Heart left ventricle (tissue), 16 donors: ENCODE measurements at places on chromosomes 16 and 17. TPM values are rescaled to one million over a fixed set of nuclear protein-coding genes. Genes with fewer than 3 reads are reported as not detected.
A peak's percentile ranks its signal among the peaks of the same experiment; 100 is the strongest.

GRCh38 chr16:54359081-54359480 lies 72.5 kb upstream of the IRX3 start:
- DNase-seq: no peak

DNA sequence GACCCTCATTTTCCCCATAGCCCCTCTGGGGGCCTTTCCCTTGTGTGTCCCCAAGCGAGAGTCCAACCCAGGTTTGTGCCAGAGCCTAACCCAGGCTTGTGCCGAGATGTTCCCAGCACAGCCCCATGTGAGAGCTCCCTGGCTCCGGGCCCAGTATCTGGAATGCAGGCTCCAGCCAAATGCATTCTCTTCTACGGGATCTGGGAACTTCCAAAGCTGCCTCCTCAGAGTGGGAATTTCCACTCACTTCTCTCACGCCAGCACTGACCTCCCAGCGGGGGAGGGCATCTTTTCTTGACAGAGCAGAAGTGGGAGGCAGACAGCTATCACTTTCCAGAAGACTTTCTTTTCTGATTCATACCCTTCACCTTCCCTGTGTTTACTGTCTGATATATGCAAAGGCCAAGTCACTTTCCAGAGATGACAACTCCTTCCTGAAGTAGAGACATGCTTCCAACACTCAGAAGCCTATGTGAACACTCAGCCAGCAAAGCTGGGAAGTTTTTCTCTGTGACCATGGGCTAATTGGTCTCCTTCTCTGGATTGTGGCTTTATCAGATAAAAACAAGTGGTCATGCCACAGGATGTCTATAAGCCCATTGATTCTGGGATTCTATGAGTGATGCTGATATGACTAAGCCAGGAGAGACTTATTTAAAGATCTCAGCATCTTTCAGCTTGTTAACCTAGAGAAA lies 2.5 kb upstream of the CCL2 start:
- DNase-seq: peak; percentile 98

DNA sequence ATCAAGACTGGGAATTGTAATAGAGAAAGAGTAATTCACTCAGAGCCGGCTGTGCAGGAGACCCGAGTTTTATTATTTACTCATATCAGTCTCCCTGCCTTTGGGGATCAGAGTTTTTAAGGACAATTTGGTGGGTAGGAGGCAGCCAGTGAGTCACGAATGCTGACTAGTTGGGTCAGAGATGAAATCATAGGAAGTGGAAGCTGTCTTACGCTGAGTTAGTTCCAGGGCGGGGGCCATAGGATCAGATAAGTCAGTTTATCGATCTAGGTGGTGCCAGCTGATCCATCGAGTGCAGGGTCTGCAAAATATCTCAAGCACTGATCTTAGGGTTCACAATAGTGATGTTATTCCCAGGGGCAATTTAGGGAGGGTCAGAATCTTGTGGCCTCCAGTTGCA lies 20.2 kb upstream of the GUCY2D start:
- no peak for DNase-seq

- DNase-seq: no peak
Measured at GRCh38 chr17:72656130-72656763, 436.2 kb downstream of the SLC39A11 start.

DNAH17 gene
- 0.29 TPM for total RNA-seq

PSME3 gene
- total RNA-seq: 65.4 TPM

MAP3K3 gene
- 53.3 TPM for total RNA-seq

ST6GALNAC2 gene
- total RNA-seq: 3.3 TPM

ABCA5 gene
- 14.8 TPM for total RNA-seq

TNFSF12 gene
- 30.3 TPM for total RNA-seq
